ENCODE measurements at places on chromosomes 16 and 17.

- peak; percentile 56 for DNase-seq
Measured at GRCh38 chr16:70576431-70577255, 53.0 kb downstream of the SF3B3 start.

DNA sequence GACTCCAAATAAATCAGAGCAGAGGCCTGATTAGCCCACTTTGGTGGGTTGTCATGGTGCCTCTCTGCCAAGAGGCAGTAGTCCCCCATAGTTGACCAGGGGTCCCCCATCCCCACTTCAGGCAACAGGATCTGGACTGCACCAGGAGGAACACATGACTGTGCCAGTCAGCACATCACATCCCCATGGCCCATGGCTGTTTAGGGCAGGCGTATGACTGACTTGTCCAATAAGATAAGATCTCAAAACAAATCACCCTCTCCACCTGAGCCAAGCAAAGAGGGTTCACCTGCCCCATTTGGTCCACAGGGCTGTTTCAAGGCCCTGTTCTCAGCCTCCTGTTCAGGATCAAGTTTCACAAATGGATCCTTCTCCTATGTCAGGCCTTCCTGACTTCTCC lies 93.3 kb downstream of the C16orf78 start:
- no peak for DNase-seq

DNA sequence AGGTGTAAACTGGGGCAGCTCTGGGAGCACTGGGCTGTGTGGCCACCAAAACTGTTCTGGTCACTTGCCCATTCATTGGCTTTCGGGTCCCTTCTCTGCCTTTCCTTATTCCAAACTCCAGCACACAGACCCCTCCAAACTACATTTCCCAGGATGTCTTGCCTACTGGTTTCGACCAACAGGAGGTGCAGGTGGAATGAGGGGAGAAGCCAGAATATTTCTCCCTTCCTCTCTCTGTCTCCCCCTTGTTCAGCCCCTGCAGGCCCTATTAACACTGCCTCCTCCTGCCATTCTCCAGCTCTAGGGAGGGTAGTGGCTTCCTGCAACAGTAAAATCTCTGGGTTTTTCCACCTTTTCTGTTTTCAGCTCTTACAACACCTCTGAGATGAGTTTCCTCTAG lies 13.2 kb upstream of the NAGPA start:
- no peak for DNase-seq

DNA sequence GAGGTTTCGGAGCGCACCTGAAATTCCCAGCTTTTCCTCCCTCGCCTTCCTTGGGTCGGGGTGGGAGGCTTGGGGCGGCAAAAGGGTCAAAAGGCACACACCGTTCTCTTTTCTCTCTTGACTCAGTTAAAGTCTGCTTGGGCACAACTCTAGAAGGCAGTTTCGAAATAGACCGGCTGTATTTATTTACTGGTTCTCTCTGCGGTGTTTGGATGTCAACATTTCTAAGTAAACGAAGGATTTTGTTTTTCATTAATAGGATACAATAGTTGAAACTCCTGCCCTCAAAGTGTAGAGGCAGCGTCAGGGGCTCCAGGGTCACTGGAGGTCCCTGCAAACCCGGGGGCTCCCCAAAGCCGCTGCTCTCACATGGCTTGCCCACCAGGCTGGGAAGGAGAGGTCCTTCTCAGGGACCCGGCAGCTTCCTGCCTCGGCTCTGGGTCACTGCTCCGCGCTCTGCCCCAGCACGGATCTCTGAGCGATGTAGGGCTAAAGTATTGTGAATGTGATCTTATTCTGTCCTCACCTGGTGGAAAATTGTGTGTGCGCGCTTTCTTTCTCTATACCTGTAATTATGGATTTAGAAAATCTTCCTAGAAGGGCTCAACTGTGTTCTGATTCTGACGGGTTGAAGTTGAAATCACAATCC lies 952 bp downstream of the BMERB1 start:
- no peak for DNase-seq

DNA sequence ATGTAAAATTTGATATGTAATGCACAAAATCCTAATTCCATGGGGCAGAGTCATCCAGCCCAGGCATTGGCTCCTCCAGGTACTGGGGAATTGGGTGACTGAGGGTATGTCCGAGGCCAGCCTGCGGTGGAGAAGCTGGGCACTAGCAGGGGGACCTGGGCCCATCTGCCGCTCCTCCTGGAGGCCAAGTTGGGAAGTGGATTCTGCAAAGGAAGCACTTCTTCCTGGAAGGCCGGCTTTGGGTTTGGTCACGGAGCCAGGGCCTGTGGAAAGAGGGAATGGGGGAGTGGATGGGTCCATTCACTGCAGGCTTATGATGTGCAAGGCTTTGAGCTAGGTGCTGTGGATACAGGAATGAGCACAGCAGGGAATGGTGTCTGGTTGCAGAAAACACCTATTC lies 85.8 kb downstream of the GNAO1 start:
- no peak for DNase-seq

GRCh38 chr17:83189044-83190003 lies 109.9 kb downstream of the METRNL start:
- DNase-seq: peak; percentile 78

GRCh38 chr17:57948169-57948554 lies 7.0 kb downstream of the CUEDC1 start:
- DNase-seq: no peak

DNA sequence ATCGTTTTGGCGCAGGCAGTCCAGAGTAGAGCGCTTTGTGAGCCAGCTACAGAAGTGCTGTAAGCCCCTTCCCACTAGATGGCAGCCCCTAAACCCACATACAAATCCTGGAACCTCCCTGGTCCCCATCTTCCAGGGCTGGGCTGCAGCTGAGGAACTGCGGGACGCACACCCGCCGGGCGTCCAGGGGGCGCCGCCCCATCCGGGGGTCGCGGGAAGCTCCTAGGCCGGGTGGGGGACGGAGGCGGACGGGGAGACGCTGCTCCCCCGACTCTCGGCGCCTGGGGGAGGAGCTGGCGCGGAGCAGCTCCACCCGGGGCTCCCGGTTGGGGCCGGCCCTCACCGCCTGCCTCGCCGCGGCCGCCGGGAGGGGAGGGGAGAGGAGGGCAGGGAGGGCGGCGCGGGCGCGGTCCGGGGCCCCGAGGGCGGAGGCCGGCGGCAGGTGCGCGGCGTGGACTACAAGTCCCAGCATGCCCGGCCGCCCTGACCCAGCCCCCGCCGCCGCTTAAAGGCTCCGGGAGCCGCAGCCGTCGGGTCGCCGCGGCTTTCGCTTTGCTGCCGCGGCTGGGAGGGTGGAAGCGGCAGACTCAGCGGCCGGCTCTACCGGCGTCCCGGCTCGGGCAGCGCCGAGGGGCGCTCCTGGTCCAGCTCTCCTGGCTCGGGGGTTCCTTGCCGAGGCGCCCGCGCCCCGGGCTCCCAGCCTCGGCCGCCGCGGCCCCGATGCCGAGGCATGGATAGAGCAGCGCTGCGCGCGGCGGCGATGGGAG lies at the start of gene KSR1:
Gene KSR1, plus strand, starts transcription at position 535 of the 767 bp plus-strand sequence. Its CDS starts 196 bp downstream, at position 731.
- DNase-seq: peak; percentile 72

- peak; percentile 20 for DNase-seq
Measured at GRCh38 chr16:61798741-61799140, 237.5 kb downstream of the CDH8 start.

DNA sequence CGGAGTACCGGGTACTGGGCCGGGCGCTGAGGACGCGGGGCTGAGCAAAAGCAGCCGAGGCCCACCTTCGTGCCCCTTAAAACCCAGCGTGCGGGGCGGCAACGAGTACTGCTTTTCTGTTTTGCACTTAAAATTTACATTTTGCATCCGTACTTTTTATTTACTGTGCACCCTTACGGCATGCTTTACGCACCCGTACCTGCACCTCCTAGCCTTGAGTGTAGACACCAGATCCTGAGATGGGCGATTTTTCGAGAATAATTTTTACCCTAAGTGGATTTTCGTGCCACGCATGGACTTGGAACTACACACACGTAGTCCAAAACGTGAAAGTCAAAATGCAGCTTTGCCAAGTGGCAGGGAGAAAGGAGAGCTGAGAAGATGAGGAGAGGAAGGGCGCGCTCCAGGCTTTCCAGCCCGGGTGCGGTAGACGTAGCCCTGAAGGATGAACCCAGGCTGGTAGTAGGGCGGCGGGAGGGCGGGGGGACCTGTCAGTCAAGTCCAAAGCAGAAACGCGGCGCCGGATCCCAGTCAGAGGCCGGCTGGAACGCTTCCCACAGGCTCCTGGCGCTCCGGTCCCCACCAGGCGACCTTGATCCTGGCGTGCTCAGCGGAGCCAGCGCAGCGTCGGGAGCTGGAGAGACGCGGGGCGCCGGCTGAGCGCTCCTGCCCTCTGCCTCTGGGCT lies 1.2 kb upstream of the CBLN1 start:
- DNase-seq: no peak

DNA sequence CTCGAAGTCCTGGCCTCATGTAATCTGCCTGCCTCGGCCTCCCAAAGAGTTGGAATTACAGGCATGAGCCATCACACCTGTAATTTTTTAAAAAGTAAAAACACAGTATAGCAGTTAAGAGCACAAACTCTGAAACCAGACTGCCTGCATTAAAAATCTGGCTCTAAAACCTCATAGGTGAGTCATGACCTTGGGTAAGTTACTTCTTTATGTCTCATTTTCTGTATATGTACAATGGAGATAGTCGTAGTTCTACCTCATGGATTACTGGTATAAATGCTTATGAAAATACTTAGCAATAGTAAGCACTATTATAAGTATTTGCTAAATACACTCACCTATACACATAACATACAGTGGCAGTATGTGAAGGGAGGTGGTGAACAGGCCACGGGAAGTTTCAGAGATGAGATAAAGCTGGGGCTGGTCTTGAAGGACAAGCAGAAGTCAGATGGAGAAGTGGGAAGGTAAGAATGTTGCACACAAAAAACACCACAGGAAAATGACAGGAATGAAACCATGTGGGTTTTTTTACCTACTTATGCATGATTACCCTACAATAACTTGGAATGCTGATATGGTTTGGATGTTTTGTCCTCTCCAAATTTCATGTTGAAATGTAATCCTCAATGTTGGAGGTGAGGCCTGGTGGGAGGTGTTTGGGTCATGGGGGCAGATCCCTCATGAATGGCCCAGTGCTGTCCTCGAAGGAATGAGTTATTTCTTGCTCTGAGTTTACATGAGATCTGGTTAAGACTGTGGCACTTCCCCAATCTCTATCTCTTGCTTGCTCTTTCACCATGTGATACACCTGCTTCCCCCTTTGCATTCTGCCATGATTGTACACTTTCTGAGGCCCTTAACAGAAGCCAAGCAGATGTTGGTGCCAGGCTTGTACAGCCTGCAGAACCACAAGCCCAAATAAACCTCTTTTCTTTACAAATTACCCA lies 33.9 kb downstream of the ZNF652 start:
- DNase-seq: peak; percentile 25

GRCh38 chr17:6639014-6639585 lies 1.4 kb downstream of the KIAA0753 start:
- no peak for DNase-seq

- no peak for DNase-seq
Measured at GRCh38 chr17:47713980-47714700, 18.9 kb upstream of the TBX21 start.

DNA sequence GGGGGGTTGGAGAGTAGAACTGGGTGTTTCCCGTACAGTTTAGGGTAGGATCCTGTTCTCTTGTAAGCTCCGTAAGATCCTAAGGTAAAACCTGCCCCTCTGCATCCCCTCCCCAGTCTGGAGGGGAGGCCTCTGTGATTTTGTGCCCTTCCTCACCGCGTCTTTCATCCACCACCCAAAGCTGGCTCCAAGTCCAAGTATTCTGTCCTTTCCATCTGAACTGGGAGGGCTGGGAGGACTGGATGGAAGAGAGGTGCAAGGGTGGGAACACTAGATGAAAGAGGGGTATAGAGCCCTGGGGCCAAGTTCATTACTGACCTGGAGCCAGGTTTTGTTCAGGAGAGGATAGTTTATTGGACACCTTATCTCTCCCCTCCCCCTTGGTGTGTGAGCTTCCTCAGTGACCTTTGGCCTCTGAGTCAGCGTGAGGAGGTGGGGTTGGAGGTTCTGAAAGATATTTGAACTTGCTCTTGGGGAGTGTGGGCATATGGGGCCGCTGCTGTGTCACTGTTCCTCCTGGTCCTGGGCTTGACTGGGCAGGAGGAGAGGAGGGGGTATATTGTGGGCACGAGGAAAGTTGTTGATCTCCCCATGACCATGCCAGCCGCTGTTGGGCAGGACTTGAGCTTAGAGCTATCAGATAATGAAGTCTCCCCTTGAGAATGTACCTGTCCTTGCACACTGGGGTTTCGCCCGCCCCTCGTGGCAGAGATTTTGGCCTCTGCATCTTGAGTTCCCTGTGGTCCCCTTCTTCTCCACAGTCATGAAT lies 1.6 kb downstream of the LASP1 start:
- DNase-seq: peak; percentile 65

GRCh38 chr17:7557775-7558543 lies 591 bp upstream of the TNFSF13 start:
- no peak for DNase-seq

GRCh38 chr17:34384271-34384670 lies 21.2 kb upstream of the CCL1 start:
- DNase-seq: no peak

- no peak for DNase-seq
Measured at GRCh38 chr16:19304750-19305149, 19.2 kb downstream of the CLEC19A start.

- peak; percentile 12 for DNase-seq
Measured at GRCh38 chr17:76153640-76154039, 12.6 kb upstream of the FOXJ1 start.

GRCh38 chr16:74275711-74276110 lies 20.9 kb upstream of the PSMD7 start:
- DNase-seq: no peak

DNA sequence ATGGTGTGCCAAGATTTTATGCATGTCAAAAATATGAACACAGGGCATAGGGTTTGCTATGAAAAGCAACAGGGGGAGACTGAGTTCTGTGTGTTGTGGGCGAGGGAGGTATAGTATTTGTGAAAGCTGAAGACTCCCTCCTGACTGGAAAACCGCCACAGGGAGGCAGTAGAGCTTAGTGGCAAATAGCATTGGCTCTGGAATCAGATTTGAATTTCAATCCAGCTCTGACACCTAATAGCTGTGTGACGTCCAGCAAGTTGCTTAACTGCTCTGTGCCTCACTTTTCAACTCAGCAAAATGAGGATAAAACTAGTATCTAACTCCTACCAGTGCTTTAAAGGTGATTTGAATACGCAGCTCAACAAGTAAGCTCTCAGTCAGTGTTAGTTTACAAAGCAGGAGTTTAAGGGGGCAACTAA lies 22.0 kb downstream of the KPNA2 start:
- peak; percentile 13 for DNase-seq

DNA sequence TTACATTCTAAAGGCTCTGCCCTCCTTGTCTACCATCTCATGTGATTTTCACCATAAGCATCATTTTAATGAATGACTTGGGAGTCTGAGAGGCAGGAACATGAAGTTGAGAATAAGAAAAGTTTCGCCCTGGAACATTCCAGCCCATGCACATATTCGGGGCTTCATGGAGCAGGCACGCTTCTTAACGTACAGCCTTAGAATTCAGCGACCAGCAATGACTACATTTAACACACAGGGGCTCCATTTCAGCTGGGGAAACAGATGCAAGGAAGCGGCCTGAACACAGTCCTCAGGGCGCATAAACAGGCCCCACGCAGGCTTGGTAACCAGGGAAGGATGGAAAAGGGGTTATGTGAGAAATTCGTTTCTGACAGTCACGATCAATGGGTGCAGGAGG lies 357.4 kb downstream of the SLC39A11 start:
- DNase-seq: no peak

All from fibroblast of skin of abdomen (primary cell).